Natural killer cell treated with Interleukin-12 subunit alpha and Interleukin-12 subunit beta and Interleukin-15 and Interleukin-18, amount 100 ng/mL, for 72 hours (primary cell): ENCODE measurements at places on chromosomes 16 and 17.
A peak's percentile ranks its signal among the peaks of the same experiment; 100 is the strongest.

DNA sequence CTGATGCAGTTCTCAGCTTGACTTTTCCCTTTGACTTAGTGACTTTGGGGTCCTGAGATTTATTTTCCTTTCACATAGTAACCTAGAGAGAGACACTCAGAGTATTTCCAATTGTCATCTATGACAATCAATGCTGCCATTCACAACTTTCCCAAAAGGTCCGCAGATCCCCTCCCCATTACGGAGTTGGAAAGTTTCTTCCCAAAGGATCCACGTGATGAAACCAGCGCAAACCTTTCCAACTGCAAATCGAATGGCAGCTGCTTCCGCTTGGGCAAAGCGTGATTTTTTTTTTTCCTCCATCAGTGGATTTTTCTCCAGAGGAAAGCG is 538 bp upstream of the FCSK start:
- DNase-seq = no peak

GRCh38 chr16:86714166-86714565 is 135.8 kb downstream of the FOXL1 start:
- no peak for DNase-seq

DNA sequence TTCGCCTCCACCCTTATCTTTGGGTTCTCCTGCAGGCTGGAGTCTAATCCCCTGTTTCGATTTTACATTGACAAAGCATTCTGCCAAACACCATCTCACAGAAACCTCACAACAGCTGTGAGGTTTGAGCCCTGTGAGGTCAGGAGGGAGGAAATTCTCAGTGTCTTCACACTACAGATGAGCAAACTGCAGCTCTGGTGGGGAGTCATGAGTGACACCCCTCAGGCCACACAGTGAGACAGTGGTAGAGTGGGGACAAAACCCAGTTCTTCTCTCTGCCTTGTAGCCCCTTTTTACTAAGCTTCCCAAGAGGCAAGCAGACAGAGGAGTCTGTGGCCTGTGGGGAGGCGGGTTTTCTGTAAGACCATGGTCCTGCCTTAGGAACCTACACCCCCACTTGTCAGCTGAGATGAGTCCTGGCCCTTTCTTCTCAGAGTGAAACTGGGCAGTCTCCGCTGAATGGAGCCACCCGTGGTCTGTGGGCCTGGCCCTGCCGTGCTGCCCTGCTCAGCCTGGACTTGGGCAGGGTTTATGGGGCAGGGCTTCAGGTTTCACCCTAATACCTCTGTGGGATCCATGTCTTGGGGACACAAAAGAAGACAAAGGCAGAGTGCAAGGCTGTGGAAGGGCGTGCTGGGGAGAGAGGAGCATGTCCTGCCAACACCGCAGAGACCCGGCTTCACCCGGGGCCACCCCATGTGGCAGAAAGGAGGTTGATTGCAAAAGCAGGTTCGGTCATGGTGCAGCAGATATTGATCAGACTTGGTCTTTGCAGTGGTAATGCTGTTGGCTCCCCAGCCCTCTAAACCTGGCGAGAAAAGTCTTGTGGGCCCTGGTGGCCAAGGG is 59.0 kb downstream of the ABR start:
- peak; percentile 85 for DNase-seq

DNA sequence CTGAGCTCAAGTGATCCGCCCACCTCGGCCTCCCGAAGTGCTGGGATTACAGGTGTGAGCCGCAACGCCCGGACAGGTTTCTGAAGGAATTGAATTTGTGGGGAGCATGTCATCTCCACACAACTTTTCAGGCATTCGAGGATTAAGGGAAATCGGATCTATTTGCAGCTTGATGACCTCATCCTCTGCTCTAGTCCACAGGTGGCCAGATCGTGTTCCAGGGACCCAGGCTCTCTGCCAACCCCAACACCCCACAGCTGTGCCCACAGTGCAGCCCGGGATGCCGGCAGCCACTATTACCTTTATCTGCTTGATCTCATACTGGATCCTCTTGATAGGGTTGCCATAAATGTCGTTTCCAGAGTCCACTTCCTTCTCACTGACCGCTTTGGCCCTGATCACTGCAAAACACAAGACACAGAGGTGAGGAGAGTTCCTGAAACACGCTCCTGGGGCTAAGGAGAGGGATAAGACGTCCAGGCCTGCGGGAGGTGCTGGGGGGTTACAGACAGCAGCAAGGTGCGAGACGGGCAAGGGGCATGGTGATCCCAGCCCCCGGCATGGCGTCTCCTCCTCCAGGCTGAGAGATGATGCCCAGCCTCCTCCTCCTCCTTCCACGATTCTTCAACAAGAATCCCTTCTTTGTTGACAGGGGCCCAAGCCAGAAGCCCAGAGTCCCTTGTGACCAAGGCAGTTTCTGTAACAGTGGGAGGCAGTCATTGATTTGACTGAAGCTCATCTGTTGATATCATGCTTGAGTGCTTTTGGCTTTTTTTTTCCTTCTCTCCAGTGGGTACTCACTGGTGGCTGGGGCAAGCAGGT is 29.3 kb downstream of the CEP295NL start:
- DNase-seq = no peak

- no peak for DNase-seq
These were observed 6.9 kb upstream of the TEX2 start for GRCh38 chr17:64269687-64270649.

- no peak for DNase-seq
These were observed 17.8 kb upstream of the CLEC3A start for GRCh38 chr16:78004517-78004916.

- no peak for DNase-seq
These were observed 49.3 kb downstream of the ABCC12 start for GRCh38 chr16:48106446-48106845.

DNA sequence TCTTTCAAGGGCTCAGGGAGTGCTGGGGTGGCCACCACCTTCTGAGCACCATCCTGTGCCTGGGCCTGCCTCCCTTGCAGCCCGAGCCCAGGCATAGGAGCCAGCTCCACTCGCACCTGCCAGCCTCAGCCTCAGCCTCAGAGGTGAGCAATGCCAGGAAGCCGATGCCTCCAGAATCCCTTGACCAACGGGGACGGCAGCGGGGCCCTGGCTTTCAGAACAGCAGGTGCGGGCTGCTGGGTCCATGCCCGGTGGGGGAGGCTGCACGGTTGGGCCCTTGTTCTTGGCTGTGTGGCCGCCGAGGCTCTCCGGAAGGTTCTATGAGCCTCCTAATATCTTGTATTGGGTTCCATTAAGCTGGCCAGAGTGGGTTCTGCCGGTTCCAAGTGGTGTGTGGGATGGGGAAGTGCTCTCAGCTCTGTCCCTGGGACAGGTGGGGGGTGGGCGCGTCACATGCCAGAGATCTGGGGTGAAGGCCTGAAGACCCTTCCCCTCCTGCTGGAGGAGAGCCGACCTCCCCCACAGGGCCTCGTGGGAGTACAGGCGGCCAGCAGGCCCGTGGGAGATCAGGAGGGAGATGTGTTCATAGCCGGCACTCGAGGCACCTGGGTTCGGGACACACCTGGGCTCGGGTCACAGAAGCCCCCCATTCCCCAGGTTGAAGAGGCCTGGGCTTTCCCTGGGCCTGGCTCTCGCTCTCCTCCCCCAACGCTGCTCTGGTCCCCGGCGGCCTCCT is 27.0 kb downstream of the NPTX1 start:
- no peak for DNase-seq

DNA sequence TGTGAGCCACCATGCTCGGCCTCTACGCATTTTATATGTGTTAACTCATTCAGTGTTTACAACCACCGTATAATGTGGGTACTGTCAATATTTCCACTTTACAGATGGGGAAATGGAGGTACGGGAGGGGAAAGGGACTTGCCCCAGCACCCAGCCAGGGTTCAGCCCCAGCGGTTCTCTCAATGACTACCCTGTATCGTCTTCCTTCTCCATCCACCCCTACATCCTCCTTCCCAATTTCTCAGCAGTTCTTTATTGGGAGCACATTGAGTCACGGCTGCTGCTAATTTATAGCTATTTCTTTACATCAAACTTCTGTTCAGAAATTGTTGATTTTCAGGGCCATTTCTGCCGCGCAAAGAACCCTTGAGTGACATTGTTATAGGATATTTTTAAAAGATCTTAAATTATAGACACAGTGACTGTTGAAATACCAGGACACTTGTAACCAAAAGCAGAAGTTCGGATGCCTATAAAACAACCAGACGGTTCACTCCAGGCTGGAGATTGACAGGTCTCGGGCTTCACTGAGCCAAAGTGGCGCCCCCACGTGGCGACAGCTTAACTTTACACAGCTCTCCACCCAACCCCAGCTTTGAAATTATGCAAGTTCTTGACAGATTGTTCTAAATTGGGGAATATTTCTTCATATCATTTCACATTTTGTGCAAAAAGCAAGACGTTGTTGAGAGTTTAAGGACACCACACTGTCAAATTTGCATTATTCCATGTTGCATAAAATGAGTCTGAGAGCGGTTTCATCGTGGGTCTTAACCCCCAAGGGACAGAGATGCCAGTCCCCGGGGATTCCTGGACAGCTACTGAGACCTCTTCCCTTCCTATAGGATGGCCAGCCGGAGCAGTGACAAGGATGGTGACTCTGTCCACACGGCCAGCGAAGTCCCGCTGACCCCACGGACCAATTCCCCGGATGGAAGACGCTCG is 11.8 kb downstream of the SYT17 start:
- no peak for DNase-seq

GRCh38 chr17:64502809-64503208 is 3.3 kb downstream of the DDX5 start:
- DNase-seq = no peak

GRCh38 chr17:45299361-45299760 is 17.5 kb downstream of the MAP3K14 start:
- no peak for DNase-seq

- DNase-seq = no peak
These were observed 113.1 kb downstream of the ZFHX3 start for GRCh38 chr16:72934636-72935403.

DNA sequence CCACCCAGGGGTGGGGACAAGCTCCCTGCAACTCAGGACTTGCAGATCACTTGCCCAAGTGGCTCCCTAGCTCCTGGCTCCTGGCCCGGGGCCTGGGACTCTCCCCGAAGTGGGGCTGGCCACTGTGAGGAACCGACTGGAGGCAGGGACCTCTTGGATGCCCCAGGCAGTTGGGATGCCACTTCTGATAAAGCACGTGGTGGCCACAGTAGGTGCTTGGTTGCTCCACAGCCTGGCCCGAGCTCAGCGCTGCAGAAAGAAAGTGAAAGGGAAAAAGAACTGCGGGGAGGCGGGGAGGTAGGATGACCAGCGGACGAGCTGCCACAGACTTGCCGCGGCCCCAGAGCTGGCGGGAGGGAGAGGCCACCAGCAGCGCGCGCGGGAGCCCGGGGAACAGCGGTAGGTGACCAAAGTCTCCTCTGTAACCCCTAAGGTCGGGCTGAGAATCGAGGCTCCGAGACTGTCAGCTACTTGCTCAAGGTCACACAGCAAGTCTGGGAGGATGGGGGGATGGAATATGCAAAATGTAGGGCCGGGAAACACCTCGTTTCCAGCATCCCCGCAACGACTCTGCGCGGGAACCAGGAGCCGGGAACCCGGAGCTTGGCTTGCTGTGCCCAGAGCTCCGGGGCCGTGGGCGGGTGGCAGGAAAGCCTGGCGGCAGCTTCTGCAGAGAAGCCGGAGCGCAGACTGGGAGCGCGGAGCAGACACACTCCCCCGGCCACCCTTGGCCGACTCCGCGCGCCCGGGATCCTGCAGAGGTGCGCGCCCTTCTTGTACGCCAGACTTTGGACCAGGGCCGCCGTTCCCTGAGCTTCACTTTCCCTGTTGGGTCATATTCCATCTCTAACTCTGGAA is 1.9 kb downstream of the CIITA start:
- peak; percentile 81 for DNase-seq

DNA sequence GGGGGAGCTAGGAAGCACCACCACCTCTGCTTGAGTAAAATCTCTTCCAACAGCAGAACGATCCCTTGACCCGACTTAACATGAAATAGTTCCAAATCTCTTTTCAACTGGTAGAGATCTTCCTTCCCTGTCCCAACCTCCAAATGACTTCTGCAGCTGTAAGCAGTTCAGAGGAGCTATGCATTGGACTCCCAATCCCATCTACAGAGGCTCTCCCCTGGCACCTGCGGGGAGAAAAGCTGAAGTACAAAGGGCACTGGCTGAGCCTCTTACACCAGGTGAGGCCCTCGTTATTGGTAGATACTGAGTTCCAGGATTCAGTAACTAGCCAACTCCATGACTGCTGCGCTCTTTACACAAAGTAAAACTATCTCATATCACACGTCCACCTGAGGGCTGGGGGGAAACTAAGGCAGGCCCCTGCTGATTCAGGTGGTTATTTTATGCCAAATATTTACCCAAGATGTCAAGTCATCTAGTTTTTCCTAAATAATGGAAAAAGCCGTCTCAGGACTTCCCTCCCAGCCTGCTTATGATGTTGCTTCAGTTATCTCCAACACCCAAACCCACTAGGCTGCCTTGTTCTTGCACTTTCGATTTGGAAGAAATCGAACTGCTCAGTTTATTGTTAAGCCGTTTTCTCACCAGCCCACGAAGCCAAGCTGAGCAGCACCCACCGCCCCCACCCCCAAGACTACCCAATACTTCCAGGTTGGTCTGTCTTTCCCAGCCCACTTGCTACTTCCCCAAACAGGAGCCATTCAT is 3.2 kb downstream of the ACTG1 start:
- DNase-seq = no peak

- no peak for DNase-seq
These were observed 26.9 kb upstream of the PPM1E start for GRCh38 chr17:58728798-58729197.

GRCh38 chr16:85991856-85992255 is 92.9 kb downstream of the IRF8 start:
- peak; percentile 10 for DNase-seq

DNA sequence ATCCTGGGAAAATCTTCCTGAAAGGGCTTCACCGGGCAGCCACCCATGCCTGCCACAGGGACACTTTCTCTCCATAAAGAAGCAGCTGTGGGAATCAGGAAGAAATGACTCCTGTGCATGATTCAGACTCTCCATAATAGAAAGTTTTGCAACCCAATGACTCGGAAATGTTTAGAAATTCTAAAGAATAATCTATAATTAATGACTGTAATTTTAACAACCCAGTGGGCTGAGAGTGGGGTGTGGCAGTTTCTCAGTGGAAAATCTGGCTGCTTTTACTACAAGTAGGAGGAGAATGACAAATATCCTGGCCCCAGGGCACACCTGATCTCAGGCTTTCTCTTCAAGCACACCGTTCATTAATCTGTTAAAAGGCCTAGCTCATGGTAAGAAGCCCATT is 25.7 kb downstream of the IRF8 start:
- DNase-seq = no peak

GRCh38 chr17:76582660-76583059 is 3.0 kb downstream of the ST6GALNAC2 start:
- DNase-seq = no peak
